SK-N-DZ (cell line): ENCODE measurements at places on chromosomes 12 and 14.

- DNase-seq, result no peak
Measured at GRCh38 chr12:129466499-129466898, 437.3 kb downstream of the TMEM132D start.

DNA sequence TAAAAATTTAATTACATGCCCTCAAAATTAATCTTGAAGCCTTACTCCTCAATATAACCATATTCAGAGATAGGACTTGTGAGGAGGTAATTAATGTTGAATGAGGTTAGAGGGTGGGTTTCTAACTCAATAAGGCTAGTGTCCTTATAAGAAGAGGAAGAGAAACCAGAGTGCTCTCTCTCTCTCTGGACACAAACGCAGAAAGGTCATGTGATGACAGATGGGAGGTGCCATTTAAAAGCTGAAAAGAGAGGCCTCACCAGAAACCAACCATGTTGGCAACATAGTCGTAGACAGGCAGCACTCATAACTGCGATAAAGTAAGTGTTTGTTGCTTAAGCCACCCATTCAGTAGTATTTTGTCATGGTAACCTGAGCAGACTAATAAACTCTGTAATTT lies 378.5 kb upstream of the LMO3 start:
- peak; percentile 9 for DNase-seq

- no peak for DNase-seq
Measured at GRCh38 chr14:81209167-81209836, 11.5 kb downstream of the GTF2A1 start.

GRCh38 chr12:64749461-64750200 lies 9.6 kb downstream of the GNS start:
- DNase-seq, result no peak

DNA sequence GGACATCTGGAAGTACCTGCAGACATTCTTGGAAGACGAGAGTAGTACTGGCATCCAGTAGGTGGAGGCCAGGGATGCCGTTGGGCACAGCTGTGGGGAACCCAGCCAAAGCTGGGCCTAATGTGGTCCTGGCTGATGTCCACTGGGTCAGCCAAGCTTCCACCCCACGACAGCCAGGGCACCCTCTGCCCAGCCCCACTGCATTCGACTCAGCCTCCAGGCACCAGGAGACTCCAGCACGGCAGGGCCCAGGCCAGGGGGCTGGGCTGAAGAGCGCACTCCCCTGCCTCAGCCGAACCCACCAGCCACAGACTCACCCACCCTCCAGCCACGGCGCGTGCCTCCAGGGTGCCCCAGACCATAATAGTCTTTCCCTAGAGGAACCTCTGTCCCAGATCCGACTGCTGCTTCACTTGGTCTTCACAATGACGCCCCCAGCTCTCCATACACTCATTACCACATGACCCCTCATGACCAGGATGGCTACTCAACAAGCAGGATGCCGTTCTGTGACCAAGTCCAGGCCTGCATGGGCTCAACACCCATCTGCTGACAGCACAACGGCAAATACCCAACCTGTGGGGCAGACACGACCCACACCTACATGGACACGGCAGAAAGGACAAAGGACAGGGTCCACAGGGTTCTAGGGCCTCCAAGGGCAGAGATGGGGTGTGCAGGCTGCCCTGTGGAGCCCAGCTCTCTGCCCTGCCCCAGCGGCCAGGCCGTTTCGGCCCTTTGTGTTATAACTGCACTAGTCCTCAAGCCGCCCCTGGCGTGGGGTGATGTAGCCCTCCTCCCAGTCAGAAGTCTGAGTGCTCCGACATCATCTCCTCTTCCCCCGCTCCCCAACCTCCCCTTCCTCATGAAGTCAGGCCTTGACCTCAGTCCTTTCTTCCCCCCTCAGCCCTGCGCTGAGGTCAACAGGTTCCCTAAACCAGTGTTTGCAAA lies 22.8 kb downstream of the ITPK1 start:
- no peak for DNase-seq

DNA sequence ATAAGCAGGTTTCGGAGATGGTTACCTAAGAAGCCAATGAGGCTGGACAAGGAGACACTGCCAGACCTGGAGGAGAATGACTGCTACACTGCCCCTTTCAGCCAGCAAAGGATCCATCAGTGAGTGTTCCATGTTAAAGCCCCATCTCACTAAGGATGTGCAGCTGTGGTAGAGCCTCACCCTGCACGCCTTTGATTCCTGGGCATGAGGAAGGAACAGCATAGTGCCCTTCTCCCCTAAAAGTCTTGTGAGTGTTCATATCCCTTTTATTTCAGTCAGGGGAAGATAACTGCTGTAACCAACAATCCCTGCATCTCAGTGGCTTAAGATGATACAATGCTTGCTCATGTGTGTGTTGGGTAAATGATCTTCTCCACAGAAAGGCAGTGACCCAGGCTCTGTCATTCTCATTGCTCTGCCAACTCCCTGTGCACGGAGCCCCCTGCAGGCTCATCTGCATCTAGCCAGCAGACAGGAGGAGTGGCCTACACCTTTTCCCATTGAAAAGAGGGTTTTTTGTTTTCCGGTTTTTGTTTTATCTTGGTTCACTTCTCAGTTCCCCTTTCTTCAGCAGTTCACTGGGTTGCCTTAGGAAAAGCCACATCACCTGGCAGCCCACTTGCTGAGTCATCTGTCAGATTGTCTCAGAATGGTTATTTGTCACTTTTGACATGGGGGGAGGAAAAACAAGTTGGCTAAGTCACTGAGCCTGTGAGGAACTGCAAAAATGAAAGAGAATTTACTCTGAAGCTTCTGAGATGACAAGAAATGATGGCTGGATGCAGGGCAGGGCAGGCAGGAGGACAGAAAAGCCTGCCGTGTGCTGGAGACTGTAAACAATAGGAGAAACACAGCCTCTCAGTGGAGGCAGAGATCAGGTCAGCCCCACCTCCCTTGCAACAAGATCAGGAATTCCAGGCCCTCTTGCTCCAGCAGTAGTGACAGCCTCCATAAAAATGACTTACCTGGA lies 193.3 kb downstream of the ANO4 start:
- peak; percentile 2 for DNase-seq

- DNase-seq, result no peak
Measured at GRCh38 chr12:28171356-28172060, 18.7 kb upstream of the CCDC91 start.

DNA sequence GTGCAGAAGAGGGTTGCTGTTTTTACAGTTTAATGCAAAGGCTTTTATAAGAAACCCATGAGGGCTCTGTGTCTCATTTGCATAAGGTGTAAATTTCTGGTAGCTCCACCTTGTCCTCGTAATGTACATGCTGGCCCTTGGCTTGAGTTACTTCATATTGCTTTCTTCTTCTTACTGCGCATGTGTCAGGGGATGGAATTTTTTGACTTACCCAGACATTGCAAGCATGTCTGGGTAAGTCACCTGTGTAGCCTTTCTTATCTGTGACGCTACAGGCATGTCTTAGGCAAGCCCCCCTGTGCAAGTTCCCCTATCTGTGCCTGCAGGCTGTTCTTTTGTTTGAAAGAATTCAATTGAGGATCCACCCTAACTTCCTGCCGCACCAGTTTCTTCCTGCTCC lies 274.2 kb downstream of the ETNK1 start:
- no peak for DNase-seq

DNA sequence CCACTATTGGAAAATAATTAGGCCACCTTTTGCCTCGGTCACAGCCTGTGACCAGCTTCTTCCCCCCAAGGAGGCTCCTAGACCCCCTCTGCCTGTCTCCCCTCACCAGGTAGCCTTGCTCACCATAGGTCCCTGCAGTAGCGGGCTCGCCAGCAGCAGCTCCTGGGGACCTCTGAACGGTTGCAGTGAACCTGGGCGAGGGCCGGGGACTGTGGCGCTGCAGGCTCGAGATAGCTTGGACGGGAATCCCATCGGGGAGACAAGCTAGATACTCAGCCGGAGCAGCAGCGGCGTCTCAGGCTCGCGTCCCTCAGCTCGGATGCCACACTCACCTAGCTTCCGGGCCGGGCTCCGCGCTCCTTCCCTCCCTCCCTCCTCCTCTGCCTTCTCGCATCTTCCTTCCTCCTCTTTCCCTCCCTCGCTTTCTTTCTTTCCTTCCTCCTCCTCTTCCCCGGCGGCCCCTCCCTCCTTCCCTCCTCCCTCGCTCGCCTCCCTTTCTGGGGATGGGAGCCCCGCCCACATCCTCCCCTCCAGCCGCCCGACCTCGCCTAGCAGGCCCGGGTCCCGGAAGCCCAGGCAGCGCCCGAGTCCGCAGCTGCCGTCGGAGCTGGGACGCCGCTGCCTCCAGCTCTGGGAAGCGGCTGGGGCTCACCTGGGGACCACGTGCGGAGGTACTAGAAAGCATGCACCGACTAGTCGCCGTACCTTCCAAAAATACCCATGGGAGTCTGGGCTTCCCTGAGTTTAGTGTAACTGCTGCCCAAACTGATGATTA lies at the start of gene BMP4:
Gene BMP4 (minus strand): TSS at position 399 of the 775 bp plus-strand sequence. CDS start 4,603 bp downstream, outside the sequence.
- DNase-seq, result no peak

- no peak for DNase-seq
Measured at GRCh38 chr12:18135509-18135908, 45.5 kb upstream of the RERGL start.

- no peak for DNase-seq
Measured at GRCh38 chr12:76480796-76481195, 78.8 kb downstream of the OSBPL8 start.

GRCh38 chr14:72578514-72578913 lies 315.4 kb downstream of the DPF3 start:
- no peak for DNase-seq

DNA sequence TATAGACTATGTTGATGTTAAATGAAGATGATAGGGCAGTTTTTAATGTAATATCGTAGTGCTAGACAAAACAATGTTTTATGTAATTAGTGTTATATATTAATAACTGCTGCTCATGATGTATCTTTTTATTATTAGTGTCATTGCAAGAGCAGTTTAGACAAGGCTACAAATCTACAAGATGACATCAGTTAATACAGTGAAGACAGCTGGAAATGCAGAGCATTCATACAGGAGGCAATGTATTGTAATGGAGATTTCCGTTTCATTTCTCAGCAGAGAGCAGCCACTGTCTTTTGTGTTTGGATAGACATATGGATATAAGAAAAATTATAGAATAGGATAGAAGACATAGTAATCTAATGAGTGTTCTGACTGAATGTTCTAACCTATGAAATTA lies 178.0 kb downstream of the FOXG1 start:
- DNase-seq, result no peak

- DNase-seq, result no peak
Measured at GRCh38 chr14:23023022-23023794, 11.5 kb downstream of the PSMB5 start.

GRCh38 chr14:22561661-22562579 lies 27.1 kb downstream of the DAD1 start:
- no peak for DNase-seq

- no peak for DNase-seq
Measured at GRCh38 chr14:99330316-99331240, 58.6 kb upstream of the BCL11B start.

- DNase-seq, result no peak
Measured at GRCh38 chr14:99910337-99911309, 117.4 kb downstream of the EML1 start.

GRCh38 chr14:86296173-86296572 lies 766.2 kb downstream of the FLRT2 start:
- peak; percentile 86 for DNase-seq

GRCh38 chr12:15534322-15534721 lies 212.0 kb downstream of the PTPRO start:
- no peak for DNase-seq

DNA sequence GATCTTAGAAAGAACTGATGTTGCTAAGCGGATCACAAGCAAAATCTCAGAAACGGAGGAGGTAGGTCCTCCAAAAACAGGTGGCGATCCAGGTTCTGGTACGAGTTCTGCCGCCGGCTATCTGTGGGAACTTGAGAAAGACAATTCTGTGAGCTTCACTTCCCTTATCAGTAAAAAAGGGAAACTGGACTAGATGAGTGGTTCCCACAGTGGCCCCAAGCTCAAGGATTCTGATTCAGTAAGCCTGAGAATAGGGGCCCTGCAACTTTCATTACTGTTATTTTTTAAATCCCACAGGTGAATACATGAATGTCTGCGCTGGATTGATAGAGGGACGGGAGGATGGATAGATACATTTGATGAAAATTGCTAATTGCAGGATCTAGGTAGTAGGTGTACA lies 160.2 kb downstream of the PPM1H start:
- DNase-seq, result no peak

DNA sequence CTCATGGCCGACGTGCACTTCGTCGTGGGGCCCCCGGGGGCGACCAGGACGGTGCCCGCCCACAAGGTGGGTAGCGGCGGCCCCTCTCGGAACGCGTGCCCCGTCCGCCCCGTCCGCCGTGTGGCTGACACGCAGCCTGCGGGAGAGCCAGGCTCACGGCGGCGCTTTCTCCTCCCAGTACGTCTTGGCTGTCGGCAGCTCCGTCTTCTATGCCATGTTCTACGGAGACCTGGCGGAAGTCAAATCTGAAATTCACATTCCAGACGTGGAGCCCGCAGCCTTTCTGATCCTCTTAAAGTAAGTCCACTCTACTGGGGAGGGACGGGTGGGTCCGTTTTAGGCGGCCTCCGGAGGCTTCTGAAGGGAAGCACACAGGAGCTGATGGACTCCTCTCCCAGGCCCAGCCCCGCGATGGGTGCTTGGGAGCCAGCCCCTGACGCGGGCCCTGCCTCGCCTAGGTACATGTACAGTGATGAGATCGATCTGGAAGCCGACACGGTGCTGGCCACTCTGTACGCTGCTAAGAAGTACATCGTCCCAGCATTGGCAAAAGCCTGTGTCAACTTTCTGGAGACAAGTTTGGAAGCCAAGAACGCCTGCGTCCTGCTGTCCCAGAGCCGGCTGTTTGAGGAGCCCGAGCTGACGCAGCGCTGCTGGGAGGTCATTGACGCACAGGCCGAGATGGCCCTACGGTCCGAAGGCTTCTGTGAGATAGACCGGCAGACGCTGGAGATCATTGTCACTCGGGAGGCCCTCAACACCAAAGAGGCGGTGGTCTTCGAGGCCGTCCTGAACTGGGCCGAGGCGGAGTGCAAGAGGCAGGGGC lies 1.1 kb downstream of the BTBD6 start:
- no peak for DNase-seq

DNA sequence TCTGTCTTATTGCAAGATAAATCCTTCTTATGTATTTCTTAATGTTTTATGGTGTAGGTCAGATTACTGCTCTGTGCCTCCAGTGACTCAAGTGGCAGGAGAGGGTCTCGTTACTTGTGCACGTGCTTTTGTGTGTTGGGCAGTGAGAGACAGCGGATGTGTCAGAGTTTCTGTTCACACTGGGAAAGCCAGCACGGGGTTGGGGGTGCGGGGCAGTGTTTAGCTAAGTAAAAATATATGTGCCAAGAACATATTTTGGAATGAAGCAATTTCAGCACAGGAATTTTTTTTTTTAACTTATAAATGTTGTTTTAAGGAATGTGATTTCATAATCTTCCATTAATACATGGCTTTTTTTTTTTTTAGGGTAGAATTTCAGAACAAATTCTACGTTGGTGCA lies 4.5 kb upstream of the DNAH10 start:
- no peak for DNase-seq

DNA sequence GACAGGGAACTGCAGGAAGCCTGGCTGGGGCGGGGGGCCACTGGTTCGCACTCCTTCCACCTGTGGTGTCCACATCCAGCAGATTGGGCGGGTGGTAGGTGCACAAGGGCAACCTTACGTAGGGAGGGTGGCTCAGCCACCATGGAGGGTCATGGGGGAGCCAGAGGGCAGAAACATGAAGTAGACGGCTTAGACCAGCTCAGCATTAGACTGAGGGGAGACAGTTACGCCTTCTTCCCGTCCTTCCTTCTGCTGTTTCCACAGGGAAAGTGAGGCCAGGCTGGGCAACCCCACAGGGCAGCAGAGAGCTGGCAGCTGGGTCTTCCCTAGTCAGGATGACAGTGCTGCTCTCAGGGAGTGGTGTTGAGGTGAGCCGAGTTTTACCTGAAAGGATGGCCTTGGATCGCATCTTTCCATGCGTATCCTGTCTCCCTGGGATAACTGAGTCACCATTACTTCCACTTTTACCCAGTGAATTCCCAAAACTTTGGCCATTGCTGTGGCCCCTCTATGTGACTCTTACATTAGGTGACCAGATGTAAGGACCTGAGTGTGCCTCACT lies 170.0 kb upstream of the GZMB start:
- no peak for DNase-seq
